Activated CD4-positive, alpha-beta T cell treated with anti-CD3 and anti-CD28 coated beads, Interleukin-2, amount 50 U/mL, for 24 hours (primary cell): ENCODE measurements at places on chromosomes 3 and 15.
A peak's percentile ranks its signal among the peaks of the same experiment; 100 is the strongest.

GRCh38 chr3:106215047-106215446, 346.2 kb upstream of the CBLB start:
- DNase-seq, result peak; percentile 35

DNA sequence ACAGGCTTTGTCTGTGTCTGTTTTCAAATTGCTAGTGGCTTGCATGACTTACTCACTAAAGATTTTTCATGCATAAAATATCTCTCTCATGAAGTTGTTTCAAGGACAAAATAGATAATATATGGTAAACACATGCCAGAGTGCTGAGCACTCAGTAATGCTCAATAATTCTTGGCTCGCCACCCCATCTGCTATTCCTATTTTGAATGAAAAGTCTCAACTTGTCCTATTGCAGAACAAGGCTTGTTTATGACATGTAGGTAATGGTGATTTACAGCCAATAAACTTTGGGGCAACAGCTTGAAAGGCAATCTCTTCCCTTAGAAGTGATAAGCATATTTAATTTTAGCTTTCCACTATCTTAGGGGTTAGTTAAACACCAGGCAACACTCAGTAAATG, 789.0 kb upstream of the ROBO1 start:
- no peak for DNase-seq

DNA sequence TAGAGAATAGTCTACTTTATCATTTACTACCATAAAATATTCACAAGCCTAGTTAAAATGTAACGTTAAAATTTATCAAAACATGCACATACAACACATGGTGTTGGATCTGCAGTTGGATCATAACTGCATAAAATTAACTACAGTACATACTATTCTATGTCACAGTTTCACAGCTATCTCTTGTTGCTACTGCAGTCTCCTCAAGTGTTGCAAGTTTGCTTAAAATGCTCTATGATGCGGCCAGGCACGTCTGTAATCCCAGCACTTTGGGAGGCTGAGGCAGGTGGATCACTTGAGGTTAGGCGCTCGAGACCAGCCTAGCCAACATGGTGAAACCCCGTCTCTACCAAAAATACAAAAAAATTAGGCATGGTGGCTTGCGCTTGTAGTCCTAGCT, 10.3 kb downstream of the PPP1R2 start:
- DNase-seq, result no peak

- no peak for DNase-seq
Measured at GRCh38 chr3:70557976-70558375, 245.5 kb upstream of the MDFIC2 start.

GRCh38 chr3:155908086-155908485, 37.6 kb downstream of the GMPS start:
- no peak for DNase-seq

- no peak for DNase-seq
Measured at GRCh38 chr15:42918047-42918446, 2.5 kb downstream of the TTBK2 start.

GRCh38 chr3:190238871-190239270, 83.4 kb downstream of the CLDN1 start:
- no peak for DNase-seq

GRCh38 chr3:157174290-157174648, 14.3 kb upstream of the CCNL1 start:
- no peak for DNase-seq

GRCh38 chr3:153897842-153898241, 223.3 kb upstream of the ARHGEF26 start:
- no peak for DNase-seq

GRCh38 chr15:31273258-31273941, 53.2 kb upstream of the KLF13 start:
- DNase-seq, result no peak

- DNase-seq, result no peak
Measured at GRCh38 chr15:93067649-93068085, 21.3 kb downstream of the RGMA start.

DNA sequence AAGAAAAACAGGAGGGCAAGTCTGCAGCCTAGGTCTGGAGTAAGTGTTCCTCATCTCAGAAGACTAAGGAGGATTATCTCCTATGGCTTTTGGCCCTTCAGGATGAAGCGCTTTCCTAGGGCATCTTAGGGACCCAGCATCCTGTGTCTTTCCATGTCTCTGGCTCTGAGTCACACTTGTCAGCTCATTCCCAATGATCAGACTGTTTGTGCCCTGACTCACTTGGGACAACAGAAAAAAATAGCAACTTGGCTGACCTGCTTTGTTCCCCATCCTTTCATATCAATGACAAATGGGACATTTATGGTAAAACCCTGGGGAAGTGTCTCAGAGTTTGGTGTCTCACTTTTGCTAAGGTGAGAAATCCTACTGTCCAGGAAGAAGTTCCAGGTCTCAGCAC, 76.2 kb upstream of the OXTR start:
- DNase-seq, result no peak

DNA sequence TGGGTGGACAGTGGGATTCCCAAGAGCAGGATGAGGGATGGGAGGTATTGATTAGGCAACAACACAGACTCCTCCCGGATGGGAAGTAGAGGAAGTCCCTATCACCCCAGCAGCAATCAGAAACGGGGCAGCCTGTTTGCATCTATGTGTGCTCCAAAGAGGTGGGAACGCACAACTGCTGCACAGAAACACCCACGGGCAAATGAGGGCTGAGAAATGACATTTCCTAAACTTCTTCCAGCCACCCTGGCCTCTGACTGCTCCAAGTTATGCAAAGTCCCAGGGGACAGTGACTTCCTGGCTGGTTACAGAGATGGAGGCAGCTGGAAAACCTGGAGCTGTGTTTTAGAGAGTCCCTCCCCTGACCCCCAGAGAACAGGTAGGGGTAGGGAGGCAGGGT, 42.6 kb downstream of the HCN4 start:
- no peak for DNase-seq
